ENCODE measurements at places on chromosomes 3 and 15.

GRCh38 chr3:131704098-131704497 is 201.3 kb upstream of the MRPL3 start:
- DNase-seq = no peak

DNA sequence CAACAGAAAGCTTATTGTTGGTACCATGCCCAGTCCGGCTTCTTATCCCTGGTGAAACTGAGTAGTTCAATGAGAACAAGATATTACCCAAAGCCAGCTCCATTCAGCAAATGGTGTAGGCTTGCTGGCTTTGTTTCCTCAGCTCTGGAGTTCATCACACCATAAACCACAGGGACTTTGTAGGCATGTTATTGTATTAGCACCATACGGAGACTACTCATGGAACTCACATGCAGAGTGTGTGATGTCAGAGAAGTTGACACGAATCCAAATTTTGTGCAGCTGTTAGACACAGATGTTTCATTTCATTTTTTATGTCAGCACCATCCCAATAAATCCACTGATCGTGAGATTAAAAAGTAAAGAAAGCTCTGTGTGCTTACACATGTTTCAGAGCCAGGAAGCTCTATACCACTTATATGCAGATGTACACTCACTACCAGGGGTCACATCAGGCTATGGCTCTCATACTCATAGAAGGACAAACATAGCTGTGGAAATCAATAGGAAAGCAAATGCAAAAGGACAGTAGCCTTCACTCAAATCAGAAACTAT is 63.4 kb upstream of the LEKR1 start:
- DNase-seq = no peak

DNA sequence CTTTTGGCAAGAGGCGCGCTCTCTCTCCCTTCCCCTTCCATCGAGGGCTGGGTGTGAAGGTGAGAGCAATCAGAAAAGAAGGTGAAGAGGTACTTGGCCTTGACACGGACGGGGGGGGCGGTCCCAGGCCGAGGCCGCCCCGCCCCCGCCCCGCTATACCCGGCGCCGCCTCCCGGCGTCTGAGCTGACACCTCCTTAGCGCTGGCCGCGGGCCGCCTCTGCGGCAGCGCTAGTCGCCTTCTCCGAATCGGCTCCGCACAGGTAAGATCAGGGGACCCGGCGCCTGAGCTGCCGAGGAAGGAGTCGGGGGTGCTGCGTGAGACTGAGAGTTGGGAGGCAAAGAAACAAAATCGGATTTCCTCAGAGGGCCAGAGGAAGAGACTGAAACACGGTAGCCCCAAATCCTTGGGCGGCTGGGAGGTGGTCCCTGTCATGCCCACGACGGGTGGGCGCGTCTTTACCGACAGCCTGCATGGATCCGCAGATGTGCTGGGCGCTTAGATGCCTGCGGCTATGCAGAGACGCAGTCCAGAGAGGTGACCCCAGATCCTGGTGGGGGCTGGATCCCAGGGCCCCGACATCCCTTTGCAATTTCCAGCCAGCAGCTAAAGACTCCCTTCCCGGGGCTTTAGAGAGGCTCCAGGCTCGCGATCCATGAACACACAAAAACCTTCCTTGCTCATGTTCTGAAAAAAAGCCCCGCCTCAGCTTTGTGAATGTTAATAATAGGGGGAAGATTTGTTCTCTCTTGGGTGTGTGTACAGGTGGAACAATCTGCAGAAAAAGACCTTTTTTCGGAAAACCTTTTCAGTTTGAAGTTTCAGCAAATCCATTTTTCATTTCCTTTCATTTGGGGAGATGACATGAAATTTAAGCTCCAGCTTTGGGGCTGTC is at the start of gene ENTPD3:
Gene ENTPD3, plus strand, starts transcription at position 184 of the 894 bp plus-strand sequence. CDS start 874 bp downstream, outside the sequence.
- DNase-seq = no peak

GRCh38 chr3:55487381-55488241 is 505 bp upstream of the WNT5A start:
- no peak for DNase-seq

- no peak for DNase-seq
Measured at GRCh38 chr3:129404610-129405009, 23.8 kb downstream of the EFCAB12 start.

DNA sequence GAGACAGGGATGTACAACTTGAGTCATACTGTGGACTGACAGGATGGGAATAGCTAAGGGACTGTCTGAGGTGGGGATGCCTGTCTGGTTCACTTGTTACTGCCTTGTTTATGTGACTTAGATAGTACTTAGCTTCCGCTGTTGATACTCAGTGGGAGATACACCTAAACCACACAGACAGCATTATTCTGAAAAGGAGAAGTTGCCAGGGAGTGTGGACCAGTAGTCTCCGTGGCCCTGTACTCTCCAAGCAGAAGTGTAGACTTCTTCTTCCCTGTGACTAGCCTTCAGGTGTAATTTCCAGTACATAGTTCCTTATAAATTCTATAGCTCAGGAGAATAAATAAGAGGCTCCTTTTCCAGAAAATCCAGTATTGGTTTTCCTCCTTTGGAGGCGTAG is 5.1 kb downstream of the HIGD2B start:
- DNase-seq = no peak

DNA sequence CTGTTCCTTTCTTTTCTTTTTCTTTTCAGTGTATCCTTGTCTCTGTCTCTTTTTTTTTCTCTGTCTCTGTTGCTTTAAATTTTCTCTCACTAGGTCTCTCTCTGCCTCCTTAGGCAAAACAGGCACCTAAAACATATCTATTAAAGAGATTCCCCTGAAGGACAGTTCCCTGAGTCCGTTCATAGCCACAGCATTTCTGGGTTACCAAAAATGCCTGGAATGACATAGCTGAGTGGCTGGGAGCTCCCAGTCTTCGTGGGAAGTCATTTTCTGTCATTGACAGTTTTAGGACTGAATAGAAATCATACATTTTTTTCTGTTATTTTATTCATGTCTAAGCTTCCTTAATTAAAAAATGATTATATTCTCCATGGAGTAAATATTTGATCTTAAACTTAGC is 323.8 kb upstream of the AZI2 start:
- no peak for DNase-seq

GRCh38 chr3:2921452-2921851 is 188.7 kb downstream of the IL5RA start:
- DNase-seq = no peak

- peak; percentile 49 for DNase-seq
Measured at GRCh38 chr3:178170698-178171535, 365.3 kb upstream of the KCNMB2 start.

GRCh38 chr15:33722005-33722672 is 246.2 kb upstream of the CHRM5 start:
- no peak for DNase-seq

GRCh38 chr3:144273601-144274000 is 302.0 kb downstream of the DIPK2A start:
- no peak for DNase-seq

GRCh38 chr3:99863588-99863987 is 45.9 kb downstream of the CMSS1 start:
- DNase-seq = no peak

GRCh38 chr3:47339951-47340350 is 40.9 kb upstream of the PTPN23 start:
- DNase-seq = no peak

GRCh38 chr15:88022716-88023115 is 233.8 kb downstream of the NTRK3 start:
- no peak for DNase-seq

GRCh38 chr3:197899833-197900478 is 50.0 kb upstream of the RPL35A start:
- no peak for DNase-seq

DNA sequence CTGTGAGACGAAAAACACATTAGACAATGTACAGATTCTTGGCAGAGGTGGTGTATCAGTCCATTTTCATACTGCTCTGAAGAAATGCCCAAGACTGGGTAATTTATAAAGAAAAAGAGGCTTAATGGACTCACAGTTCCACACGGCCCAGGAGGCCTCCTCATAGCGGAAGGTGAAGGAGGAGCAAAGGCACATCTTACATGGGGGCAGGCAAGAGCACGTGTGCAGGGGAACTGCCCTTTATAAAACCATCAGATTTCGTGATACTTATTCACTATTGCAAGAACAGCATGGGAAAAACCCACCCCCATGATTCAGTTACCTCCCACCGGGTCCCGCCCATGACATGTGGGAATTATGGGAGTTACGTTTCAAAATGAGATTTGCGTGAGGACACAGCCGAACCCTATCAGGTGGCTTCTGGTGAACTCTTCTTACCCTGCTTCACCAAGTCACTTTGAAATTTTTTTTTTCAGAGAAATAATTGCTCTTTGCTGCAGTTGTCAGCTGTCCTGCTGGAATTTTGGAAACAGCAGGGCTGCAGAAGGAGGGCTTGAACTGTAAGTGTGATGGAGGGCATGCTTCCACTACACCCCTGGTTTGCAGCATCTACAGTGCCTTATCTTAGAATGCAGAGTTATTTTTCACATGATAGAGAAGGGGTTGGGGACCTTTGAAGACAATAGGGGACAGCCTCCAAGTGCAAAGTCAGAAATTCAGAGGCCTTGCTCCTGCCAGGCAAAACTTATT is 2.9 kb upstream of the IGF2BP2 start:
- DNase-seq = no peak

DNA sequence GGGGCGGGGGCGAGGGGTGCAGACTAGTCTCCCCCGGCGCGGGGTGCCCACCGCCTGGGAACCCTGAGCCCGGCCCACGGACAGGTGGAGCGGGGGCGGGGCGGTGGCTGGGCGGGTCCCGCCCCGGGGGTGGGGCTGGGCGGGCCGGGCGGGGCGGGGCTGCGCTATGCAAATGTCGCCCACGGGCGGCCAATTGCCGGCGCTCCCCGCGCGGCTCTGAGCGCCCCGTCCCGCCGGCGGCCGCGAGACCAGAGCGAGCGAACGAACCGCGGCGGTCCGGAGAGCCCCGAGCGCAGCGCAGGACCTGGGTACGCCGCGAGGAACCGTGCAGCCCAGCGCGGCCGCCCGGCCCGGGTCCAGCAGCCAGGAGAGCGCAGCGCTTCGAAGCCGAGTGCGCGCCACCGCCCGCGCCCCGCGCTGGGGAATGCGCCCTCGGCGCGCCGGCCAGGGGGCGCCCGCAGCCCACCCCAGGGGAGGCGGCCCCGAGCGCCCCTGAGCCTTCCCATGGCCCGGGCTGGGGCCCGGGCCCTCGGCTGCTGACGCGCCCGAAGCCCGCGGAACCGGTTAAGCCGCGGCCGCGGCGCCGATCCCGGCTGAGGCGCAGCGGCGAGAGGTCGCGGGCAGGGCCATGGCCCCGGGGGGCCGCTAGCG is at the start of gene SEMA3F:
Gene SEMA3F, plus strand, starts transcription at position 485 of the 651 bp plus-strand sequence. CDS start 4,299 bp downstream, outside the sequence.
- peak; percentile 4 for DNase-seq

- no peak for DNase-seq
Measured at GRCh38 chr15:60417112-60417511, 19.3 kb upstream of the ANXA2 start.

DNA sequence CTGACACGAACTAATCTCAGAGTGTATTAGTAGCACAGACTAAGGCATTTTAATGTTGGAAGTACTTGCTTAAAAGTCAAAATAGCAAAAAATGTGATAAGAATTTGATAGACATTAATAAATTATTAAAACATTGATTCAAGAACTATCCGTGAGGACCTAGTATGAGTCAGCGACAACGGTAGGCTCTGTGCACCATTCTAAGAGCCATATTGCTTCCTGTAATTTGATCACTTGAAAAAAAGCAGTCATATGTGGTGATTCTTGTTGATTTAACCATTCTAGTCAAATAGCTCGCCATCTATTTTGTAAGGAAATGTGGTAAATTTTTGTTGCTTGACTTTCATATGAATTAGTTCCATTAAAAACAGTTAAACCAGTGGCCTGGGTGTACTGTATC is 534.9 kb upstream of the ARRDC4 start:
- no peak for DNase-seq

- no peak for DNase-seq
Measured at GRCh38 chr15:93111451-93111850, 22.4 kb upstream of the RGMA start.

GRCh38 chr3:134481166-134481565 is 4.6 kb downstream of the ANAPC13 start:
- no peak for DNase-seq

DNA sequence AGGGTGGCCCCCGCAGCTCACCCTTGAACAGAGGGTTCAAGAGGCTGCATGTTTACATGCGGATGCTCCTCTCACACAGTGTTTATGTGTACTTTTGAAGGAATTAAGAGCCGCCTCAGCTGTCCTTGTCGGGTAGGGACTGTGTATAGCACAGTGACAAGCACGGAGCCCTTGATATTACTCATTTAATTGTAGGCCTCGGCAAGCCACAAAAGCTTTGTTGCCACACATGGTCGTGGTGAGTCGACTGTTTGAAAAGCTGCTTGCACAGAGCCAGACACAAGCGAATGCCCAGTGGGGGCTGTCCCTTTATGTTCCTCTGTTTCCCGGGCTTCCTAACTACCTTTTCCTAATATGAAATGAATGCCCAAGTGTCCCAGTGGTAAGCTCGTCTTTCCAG is 4.5 kb downstream of the ESYT3 start:
- no peak for DNase-seq

DNA sequence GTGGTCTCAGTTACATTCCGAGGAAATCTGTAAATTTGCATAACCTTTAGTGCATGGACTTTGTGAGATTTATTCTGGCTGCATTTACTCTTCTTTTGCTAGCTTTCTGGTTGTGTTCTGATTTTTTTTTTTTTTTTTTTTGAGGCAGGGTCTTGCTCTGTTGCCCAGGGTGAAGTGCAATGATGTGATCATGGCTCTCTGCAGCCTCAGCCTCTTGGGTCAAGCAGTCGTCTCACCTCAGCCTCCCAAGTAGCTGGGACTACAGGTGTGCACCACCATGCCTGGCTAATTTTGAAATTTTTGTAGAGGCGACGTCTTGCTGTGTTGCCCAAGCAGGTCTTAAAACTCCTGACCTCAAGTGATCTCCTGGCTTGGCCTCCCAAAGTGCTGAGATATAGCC is 12.6 kb downstream of the RAB5A start:
- no peak for DNase-seq
